HCEC 1CT (cell line): ENCODE measurements at places on chromosomes 3 and 15.

- peak; percentile 18 for DNase-seq
Observed at GRCh38 chr15:29457729-29458128, 188.1 kb upstream of the NSMCE3 start.

DNA sequence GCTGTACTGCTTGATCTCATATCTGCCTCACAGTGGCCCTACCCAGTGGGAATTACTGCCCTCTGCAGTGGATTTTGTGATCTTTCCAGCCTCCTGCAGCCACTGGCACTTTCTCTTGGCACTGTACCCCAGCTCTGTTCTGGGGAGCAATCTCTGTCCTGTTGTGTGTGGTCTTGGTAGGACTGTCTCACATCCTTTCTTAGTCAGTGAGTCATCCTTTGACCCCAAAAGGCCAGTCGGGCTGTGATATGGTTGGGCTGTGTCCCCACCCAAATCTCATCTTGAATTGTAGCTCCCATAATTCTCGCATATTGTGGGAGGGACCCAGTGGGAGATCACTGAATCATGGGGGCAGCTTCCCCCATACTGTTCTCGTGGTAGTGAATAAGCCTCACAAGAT is 133.3 kb upstream of the TPM1 start:
- peak; percentile 20 for DNase-seq

DNA sequence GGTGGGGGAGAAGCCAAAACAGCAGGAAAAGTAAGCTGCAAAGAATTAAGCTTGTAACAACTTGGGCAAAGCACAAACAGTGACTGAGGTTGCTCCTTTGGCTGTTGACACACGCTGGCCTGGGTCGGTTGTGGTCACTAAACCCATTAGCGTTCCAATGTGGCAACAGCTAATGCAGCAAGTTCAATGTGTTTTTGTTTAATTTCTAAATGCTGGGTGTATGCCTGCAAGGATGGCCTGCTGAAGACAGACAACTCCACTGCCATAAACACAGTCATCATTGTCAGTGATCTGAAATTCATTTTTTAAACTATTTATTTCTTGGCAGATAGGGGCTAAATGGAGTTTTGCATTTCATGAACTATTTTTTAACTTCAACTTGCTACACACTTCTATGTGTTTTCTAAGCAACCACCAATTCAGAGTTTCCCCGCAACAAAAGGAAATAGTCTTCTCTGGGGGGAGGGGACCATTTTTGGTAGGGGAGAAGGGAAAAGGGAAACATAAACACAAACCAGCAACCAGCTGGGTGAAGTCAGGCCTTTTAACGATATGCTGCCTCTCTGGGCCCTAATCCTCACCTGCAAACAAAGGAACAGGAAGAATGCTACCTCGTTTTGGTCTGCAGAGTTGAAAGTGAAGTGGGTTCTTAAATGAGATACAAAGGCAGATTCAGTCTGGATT is 34.8 kb upstream of the WNT5A start:
- DNase-seq, result no peak

GRCh38 chr3:132228923-132229322 is 88.3 kb upstream of the ACP3 start:
- peak; percentile 26 for DNase-seq

DNA sequence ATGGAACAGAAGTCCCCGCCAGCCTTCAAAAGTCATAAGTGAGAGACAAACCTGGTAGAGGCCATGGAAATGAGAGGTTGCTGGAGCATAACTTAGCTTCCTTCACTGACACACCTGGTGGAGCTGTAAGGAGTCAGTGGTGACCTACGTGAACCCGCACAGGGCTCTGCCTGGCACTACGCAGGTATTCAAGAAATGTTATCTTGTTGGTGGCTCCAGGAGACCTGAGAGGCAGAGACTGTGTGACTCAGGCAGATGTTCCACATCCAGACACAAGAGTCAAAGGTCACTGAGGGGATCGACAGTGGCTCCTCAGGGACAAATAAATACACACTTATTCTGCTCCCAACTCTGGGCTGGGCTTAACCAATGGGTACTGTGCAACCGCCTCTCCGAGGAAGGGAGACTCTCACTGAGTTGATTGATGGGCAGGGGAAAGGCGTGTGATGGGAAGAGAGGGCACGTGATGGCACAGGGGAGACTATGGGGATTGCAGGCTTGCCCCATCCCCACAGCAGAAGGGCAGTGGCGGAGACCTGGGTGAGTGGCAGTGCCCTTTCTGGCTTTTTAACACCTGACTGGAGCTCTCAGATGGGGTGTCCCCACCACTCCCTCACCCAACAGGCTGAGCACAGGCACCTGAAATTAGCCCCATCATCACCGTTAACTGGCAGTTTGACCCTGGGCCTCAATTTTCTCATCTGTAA is 111.7 kb upstream of the SMAD3 start:
- no peak for DNase-seq

DNA sequence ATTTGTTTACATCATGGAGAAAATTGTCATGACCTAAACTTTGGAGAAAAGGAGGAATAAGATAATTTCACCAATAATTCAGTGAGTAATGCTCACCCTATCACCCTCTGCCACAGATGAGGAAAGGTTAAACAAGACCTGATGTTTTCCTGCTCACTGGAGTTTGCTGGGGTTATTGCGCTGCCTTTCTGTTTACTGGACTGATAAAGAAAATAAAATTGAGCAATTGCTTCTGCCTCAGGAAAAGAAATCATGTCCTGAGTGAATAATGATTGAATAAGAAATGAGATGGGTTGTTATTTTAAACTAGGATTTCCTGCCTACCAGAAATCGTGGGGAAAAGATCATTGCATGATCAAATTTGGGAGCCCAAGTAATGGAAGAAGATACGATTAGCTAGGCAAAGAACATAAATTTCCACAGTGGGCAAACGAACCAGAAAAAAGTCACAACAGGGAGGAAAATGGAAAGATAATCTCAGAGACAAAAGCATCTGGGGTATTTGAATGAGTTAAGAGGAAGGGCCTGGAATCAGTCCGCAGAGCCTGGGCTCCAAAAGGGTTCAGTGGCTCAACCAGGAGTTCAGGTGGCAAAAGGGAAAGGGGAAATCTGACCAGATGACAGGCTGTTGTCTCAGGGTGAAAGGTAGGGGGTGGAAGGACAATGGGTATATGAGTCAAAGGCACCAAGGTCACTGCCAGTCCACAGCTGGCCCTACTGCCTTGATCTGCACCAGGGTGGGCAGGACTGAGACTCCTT is 146.8 kb downstream of the FAM43A start:
- DNase-seq, result no peak

- no peak for DNase-seq
Observed at GRCh38 chr15:84721371-84721770, 5.4 kb upstream of the SEC11A start.

GRCh38 chr3:15215996-15216395 is 9.9 kb downstream of the CAPN7 start:
- DNase-seq, result no peak

- peak; percentile 61 for DNase-seq
Observed at GRCh38 chr15:80779658-80780415, 667 bp downstream of the CEMIP start.

DNA sequence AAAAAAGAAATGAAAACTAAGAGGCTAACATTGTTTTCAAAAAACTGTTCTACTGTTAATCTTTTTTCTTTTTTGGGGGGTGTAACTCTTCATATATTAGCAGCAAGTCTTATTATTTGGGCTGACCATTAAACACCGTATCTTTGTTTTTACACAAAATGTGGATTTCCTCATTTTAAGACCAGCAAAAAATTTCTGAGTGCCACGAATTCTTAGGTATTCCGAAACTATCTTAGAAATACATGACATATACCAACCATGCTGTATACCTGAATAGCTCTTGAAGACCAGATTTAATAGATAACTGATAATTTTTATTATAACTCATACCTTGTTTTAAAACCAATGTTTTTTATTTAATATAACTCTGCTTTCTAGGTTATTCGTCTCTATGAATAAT is 620 bp upstream of the TTC23 start:
- DNase-seq, result no peak

GRCh38 chr3:47685037-47685436 is 96.7 kb downstream of the SMARCC1 start:
- peak; percentile 27 for DNase-seq

- DNase-seq, result no peak
Observed at GRCh38 chr15:67750371-67750770, 74.9 kb upstream of the SKOR1 start.

- no peak for DNase-seq
Observed at GRCh38 chr15:88322461-88322860, 65.9 kb upstream of the NTRK3 start.

DNA sequence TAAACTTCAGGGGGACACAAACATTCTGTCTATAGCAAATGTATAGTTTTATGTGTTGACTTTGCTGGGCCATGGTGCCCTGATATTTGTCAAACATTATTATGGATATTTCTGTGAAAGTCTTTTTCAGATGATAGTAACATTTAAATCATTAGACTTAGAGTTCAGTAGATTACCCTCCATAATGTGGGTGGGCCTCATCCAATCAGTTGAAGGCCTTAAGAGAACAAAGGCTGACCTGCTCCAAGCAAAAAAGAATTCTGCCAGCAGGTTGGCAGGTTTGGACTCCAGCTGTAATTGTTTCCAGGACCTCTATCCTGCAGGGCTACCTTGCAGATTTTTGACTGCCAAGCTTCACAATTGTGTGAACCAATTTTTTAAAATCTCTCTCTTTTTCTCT is 1250.9 kb downstream of the ROBO1 start:
- DNase-seq, result no peak

DNA sequence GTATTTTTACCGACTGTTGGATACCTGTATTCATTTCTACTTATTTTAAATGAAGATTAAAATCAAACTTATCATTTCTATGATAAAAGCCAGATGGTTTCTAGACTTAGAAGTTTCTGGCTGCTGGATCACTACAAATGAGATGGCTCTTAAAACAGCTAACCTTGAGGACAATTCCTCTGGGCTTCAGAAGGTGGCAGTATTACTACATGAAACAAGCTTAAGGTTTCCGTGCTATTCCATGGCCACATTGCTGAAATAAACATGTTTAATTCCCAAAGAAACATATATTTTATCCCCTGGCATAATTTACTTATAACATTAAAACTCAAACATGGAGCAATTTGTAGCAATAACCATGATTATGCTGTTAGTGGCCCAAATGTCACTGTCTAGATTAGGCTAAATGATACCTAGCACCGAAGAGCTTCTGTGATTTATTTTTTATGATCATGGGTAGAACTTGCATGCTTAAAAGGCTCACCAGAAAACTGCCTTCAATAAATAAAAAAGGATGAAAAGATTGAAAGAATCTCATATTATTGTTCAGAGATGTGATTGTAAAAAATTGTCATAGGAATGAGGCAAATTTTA is 204.0 kb upstream of the NANOGP8 start:
- peak; percentile 74 for DNase-seq

DNA sequence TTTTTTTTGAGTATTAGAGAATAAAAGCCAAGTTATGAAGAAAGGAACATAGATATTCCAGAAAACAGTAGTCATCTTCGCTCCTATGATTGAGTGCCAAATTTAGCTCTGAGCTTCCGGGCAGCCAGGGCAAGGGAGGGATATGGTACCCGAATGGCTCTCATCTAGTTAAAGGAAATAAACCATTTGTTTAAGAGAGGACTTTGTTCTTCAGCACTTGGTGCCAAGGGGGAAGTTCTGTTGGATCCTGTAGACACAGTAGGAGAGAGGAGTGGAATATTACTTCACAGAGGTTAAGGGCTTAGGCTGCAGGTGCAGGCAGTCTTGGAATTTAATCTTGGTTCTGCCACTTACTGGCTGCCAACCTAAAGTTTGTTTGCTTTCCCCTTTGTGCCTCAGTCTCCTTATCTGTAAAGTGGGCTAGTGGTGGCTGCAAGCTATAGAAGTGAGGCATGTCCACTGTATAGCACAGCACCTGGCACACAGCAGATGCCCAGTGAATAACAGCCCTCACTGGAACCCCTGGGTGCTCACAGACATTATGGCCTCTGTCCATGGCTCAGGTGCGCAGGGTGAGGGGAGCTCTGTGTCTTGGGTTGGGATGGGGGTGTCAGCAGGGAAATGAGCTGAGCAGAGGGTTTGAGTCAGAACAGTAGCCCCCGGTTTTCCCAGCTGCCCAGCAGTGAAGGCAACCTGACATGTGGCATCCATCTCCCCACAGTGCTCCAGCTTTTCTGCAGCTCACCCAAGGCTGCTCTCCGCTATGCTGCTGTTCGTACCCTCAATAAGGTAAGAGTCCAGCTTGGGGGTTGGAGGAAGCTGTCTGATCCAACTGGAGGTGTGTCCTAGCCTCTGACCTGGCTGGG is 10.4 kb downstream of the COPG1 start:
- DNase-seq, result no peak

- peak; percentile 44 for DNase-seq
Observed at GRCh38 chr3:73045391-73045790, 16.1 kb upstream of the EBLN2 start.
